ENCODE measurements at places on chromosomes 11 and 22.
A peak's percentile ranks its signal among the peaks of the same experiment; 100 is the strongest.

- DNase-seq: peak; percentile 36
Measured at GRCh38 chr11:121656328-121657090, 203.7 kb upstream of the SORL1-AS1 start.

DNA sequence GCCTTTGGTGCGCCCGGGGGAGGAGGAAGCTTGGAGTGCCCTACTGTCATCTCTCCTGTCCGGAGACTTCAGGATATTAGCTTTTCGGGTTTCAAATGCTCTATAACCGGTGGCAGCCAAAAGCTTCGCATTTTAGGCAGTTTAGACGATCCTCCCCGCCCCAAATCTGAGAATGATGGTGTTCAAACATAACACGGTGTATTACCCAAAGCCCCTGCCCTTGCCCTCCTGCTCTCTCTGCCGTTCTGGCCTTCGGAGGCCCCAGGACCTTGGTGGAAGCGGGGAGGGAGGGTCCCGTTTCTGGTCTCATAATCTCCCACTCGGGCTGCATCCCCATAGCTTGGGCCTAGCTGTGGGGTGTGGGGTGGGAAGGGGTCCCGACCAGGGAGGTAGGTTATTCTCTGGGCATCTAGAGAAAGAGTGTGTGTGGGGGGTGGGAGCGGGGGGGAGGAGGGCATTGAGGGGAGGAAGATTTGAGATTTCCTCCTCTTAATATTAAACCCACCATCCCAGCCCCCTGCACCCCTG, 2.3 kb downstream of the PKNOX2 start:
- no peak for DNase-seq

DNA sequence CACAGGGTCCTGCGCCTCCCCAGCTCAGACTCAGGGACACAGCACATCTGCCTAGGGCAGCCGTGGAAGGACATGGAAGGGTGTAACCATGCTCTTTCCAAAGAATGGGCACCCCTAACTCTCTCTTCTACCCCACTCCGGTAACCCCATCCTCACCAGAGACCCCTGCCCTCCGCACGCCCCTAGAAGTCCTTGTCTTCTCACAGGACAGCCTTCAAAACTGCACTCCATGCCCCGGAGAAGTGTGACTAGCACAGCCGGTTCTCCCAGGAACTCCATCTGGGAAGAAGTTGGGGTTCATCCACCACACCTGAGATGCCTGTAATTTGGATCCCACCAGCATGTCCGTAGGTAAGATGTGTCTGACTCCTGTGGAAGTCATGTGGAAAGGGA, 25.0 kb downstream of the P2RY2 start:
- no peak for DNase-seq

DNA sequence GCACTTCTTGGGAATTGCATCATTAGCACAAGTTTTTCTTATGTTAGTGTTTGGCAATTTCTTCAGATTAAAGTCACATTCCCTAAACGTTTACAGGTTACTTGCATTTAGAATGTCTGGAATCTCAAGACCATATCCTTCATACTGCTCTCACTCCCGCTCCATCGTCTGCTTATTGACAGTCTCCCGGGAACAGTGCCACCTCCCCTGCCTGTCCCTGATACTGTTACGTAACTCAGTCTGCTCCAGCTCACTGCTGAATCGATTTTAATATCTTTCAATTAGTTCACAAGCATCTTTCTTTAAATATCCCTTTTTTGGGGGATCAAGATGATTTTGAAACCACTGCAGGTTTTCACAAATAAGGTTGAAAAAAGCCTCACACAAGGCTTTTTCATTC, 48.2 kb downstream of the GLYATL2 start:
- DNase-seq: peak; percentile 74

DNA sequence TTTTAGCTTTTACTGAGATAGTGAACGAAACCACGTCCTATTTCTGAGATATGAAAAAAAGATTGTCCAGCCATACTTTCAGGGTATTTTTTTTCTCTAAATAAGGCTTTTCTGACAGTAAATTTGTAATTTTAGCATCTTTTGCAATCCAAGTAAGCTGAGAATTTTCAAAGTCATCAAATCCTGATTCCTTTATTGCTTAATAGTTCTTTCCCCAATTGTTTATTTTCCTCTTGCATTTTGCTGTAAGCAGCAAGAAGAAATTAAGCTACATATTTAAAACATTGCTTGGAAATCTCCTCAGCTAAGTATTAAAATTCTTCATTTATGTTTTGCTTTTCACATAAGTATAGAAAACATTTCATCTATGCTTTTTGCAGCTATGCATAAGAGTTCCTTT, 493.3 kb upstream of the CCDC179 start:
- DNase-seq: no peak

GRCh38 chr11:124639186-124639585, 16.5 kb downstream of the TBRG1 start:
- DNase-seq: no peak

GRCh38 chr11:62143727-62144126, 19.9 kb downstream of the INCENP start:
- no peak for DNase-seq

GRCh38 chr11:120410622-120411380, 74.6 kb downstream of the ARHGEF12 start:
- no peak for DNase-seq

DNA sequence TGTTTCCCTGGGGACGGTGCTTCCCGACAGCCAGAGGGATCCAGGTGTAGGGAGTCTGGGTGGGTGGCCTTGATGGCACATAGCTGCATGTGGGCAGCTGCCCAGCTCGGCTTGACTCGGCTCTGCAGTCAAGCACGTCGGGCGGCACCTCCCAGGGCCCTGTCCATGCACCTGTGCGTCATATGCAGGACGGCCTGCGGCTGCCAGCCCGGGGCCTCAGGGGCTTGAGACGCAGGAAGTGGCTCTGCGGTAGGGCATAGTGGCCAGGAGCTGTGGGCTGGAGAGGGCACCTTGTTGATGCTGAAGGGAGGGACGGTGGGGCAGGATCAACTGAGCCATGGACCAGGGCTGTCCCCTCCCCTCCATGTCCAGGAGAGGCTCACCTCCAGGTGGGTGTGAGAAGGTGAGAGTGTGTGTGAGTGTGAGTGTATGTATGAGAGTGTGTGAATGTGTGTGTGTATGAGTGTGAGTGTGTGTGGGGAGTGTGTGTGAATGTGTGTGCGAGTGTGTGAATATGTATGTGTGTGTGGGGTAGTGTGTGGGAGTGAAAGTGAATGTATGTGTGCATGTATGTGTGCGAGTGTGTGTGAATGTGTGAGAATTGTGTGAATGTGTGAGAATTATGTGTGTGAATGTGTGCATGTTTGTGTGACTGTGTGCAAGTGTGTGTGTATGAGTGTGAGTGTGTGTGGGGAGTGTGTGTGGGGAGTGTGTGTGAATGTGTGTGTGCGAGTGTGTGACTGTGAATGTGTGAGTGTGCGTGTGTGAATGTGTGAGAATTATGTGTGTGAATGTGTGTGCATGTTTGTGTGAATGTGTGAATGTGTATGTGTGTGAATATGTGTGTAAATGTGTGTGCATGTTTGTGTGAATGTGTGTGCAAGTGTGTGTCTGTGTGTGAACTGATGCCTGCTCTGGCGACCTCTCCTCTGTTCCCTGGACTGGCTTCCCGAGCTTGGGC, 5.7 kb upstream of the SUN2 start:
- no peak for DNase-seq

DNA sequence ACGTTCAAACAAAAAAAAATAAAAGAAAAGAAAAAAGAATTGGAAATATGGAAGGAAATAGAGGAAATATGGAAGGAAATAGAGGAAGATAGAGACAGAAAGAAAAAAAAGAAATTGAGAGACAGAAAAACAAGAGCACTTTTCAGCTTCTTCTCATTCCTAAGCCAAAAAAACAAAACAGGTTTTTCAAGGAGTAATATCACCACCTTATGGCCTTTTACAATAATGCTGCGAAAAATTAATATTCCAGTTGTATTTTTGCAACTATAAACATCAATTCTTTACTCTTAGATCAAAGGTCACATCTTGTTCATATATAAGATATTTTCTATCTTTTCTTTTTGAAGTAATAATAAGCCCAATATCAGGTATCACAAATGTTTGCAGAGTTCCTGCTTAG, 328.3 kb downstream of the FAT3 start:
- no peak for DNase-seq

DNA sequence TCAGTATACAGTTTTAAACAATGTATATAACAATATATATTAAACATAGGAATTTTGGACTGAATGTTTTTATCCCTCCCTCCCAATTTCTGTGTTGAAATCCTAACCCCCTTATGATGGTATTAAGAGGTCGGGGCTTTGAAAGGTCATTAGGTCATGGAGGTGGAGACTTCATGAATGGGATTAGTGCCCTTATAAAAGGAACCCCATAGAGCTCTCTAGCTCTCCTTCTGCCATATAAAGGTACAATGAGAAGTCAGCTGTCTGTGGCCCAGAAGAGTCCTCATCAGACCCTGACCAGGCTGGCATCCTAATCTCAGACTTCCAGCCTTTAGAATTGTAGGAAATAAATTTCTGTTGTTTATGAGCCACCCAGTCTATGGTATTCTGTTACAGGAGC, 6.5 kb downstream of the NNMT start:
- no peak for DNase-seq

GRCh38 chr22:49320714-49321476, 506.8 kb downstream of the BRD1 start:
- DNase-seq: no peak

DNA sequence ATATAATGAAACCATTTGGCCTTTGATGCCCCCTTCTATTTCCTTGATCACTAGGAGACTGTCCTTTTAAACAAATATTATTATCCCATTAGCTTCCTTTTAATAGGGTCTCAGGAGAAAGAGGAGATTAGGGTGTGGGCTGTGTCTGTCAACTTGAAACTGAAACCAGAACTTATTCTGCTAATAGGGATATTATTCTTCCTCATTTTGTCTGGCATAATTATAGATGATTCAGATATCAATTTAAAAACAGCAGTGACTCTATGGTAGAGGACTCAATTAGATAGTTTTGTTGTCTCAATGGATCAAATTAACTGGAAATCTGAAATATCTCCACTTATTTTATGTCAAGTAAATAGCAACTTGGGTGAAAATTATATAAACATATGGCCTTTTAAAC, 584.9 kb upstream of the CCDC90B start:
- DNase-seq: no peak

DNA sequence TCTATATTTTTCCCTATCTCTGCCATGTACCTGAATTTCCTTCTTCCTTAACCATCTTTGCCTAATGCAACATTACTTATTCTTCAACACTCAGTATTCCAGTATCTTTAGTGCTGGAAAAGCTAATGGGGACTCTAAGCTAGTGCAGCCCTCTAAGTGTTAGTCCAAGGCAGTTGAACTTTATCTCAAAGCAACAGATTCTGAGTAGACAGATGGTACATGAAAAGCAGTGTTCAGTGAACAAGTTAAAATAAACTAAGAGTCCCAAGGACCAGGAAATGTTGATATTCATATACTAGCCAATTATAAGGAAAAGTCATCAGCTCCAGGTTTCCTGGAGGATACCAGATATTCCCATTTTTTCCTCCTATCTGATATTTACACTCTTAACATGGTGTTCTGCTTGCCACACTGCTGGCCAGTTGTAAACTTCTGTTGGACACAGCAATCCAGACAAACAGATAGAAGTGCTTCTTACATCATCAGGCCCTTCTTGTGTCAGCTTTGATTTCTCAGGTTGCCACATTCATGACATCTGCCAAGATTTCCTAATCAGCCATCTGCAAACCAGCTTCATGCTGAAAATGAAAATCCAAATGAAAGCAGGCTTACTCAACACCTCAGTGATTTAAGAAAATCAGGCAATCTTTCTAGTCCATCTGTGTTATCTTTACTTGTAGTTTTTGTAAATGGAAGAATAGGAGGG, 255.9 kb upstream of the POU2AF2 start:
- DNase-seq: peak; percentile 23

- no peak for DNase-seq
Measured at GRCh38 chr11:67651976-67652781, 1.6 kb upstream of the ACY3 start.

DNA sequence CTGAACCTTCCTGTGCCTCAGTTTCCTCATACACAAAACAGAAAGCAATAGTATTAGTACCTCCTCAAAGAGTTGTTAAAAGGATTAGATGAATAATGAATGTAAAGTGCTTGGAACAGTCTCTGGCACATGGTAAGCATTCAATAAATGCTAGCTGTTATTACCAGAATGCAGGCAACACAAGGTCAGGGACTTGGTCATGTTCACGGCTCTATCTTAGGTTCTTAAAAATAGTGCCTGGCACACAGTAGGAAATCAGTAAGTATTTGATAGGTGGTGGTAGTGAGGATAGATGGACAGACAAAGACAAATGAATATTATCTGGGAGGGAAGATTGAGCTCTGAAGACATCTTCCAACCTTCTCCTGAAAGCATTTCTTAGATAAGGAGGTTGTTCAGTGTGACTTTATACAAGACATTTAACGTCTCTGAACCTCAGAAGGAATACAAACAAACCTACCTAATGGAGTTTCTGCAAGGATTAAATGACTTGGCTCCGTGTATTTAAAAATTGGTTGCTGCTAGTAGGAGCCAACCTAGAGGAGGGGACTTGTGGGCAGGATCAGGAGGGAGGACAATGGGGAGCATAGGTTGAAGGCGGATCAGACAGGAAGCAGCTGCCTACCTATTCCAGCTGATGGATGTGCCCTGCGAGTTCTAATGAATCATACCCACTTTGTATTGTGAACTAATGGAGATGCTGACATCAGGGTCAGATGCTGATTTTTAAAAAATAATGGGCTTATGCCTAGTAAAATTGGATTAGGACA, 94.1 kb downstream of the DBX1 start:
- DNase-seq: no peak

- DNase-seq: no peak
Measured at GRCh38 chr11:85974122-85974521, 94.8 kb downstream of the PICALM start.

GRCh38 chr11:49995565-49995964, 13.2 kb upstream of the OR4C12 start:
- DNase-seq: peak; percentile 75

GRCh38 chr22:46971099-46971763, 208.8 kb downstream of the TBC1D22A start:
- DNase-seq: peak; percentile 70

DNA sequence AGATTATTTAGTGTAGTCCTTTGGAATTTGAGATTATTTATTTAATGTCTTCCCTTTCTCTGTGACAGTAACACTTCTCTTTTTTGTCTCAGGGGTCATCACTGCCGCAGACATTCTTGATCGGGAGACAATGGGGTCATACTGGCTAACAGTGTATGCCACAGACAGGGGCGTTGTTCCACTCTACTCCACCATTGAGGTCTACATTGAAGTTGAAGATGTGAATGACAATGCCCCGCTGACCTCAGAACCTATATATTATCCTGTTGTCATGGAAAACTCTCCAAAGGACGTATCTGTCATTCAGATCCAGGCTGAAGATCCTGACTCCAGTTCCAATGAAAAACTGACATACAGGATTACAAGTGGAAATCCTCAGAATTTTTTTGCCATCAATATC, 299.9 kb downstream of the FAT3 start:
- DNase-seq: no peak

All from Ammon's horn (tissue), 1 donor.